ENCODE measurements at places on chromosomes 13 and 19.

DNA sequence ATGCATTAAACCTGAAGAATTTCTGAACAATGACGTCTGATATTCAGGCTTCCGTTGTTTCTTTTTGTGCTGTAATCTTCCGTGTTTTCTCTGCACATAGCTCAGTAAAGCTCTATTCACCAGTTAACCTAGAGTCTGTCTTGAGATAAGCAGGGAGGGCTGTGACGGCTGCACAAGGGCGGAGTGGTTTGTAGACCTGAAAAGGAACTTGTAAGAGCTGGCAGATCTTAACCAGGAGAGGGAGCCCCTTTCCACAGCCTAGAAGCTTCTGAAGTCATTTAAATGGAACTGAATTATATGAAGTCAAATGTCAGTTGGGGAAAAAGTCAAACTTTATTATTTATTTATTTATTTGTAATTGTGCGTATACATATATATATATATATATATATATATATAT lies 27.5 kb downstream of the DPRX start:
- DNase-seq: no peak

DNA sequence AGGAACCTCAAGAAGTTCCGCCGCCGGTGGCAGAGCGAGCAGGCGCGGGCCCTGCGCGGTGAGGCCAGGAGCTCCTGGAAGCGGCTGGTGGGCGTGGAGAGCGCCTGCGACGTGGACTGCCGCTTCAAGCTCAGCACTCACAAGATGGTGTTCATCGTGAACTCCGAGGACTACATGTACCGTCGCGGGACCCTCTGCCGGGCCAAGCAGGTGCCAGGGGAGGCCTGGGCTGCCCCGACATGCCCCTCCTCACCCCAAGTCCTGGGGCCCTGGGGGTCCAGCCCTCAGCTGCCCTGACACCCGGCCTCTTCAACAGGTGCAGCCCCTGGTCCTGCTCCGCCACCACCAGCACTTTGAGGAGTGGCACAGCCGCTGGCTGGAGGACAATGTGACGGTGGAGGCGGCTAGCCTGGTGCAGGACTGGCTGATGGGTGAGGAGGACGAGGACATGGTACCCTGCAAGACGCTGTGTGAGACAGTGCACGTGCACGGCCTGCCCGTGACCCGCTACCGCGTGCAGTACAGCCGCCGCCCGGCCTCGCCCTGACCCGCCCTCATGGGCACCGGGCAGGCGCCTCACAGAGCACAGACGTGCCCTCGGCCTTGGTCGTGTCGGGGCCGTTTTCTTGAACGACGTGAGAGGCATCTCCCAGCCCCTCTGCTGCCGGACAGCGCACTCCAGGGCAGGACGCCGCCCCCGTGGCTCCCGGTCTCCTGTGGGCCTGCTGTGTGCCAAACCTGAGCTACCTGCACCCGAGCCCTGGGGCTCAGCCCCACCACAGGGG lies 10.4 kb upstream of the F2RL3 start:
- DNase-seq: no peak

DNA sequence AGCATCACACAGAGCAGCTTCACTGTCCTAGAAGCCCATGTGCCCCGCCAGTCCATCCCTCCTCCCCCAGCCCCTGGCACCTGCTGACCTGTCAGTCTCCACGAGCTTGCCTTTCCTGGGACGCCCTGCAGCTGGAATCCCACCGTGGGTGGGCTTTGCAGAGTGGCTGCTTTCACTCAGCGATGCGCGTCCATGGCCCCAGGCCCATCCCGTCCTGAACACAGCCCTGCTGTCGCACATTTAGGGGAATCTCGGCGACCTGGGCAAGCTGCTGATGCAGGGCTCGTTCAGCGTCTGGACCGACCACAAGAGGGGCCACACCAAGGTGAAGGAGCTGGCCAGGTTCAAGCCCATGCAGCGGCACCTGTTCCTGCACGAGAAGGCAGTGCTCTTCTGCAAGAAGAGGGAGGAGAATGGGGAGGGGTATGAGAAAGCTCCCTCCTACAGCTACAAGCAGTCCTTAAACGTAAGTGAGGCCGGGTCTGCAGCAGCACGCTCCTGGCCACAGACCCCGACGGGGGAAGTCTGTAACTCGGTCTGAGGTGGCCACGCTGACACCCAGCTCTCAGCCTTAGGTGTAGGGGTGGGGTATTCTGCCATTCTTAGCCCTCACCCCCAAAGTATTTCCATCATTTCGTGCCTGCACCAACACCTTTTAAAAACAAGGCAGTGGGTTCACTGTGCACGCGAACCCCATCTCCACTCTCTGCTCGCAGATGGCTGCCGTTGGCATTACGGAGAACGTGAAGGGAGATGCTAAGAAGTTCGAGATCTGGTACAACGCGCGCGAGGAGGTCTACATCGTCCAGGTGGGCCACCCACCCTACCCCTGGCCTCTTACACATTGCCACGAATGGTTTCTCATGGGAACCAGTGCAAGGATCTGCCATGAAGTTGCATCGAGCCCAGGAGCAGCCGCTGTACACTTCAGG lies 18.3 kb upstream of the F7 start:
- no peak for DNase-seq

DNA sequence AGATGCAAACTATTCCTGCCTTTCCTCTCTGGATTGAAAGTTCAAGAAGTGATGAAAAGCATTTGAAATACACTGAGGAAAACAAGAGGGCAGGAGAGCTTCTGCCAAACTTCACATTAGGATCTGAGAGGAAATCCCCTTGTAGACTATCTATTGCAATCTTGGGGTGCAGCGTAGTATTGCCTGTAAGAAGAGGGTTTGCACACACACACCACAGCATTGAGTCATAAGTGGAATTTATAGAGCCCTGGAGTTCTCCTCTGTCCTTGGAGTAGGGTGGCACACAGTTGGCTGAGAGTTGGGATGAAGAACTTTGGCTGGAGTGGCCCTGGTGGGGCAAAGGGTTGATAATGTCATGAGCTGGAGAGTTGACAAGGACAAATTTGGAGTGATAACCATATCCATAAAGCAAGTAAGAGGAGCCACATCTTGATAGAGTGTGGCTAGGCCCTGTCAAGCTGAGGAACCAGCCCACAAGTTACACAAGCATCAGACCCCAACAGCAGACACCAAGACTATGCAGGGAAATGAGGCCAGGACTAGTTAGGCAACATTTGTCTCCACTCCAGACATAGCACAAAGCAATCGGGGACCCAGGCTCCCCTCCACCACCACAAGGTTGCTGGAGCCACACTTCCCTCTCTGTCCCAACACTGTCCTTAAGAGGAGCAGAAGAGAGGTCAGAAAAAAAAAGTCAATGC lies 520.9 kb downstream of the KLF5 start:
- no peak for DNase-seq

DNA sequence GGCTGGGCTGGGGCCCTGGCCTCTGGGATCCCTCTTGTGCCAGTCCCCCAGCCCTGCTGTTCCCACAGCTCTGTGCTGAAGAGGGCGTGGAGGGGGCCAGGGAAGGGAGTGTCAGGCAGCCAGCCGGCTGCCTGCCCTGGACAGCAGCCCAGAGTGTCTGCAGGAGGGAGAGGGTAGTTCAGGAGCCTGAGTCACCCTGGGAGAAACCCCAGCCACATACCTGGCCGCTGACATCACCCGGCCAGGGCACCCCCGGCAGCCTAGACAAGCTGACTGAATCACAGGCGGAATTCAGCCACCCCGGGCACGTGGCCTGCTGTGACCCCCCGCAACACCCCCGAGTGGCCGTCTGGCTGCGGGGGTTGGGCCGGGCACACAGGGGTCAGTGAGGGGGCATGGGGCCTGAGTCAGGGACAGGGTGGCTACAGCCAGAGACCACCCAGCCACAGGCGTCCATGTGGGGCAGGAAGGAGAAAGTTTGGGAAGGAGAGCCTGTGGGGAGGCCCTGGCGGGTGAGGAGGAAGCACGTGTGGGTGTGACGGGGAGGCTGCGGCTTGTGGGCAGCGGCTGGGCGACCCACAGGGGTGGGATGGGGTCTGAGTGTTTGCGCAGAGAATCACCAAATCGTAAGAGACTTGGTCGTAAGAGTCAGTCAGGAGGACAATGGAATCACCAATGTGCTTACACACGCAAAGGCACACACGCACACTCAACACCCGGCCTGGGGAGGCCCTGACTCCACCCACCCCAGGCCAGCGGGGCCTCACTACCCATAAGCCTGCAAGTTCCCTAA lies 11.9 kb upstream of the FOSB start:
- peak; percentile 54 for DNase-seq

GRCh38 chr13:49545661-49546060 lies 39.7 kb downstream of the RCBTB1 start:
- no peak for DNase-seq

- DNase-seq: no peak
Measured at GRCh38 chr13:43693639-43694038, 93.1 kb downstream of the ENOX1 start.

- no peak for DNase-seq
Measured at GRCh38 chr13:72397265-72397664, 330.2 kb downstream of the MZT1 start.

GRCh38 chr13:41974262-41974900 lies 13.5 kb upstream of the VWA8 start:
- DNase-seq: peak; percentile 47

DNA sequence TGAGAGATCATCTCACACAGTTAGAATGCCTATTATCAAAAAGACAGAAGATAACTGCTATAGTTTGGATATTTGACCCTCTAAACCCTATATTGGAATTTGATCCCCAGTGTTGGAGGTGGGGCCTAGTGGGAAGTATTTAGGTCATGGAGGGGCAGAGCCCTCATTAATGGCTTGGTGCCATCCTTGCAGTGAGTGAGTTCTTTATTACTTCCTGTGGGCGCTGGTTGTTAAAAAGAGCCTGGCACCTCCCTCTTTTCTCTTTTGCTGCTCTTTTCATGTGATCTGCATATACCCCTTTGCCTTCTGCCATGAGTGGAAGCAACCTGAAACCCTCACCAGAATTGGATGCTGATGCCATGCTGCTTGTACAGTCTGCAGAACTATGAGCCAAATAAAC lies 66.8 kb downstream of the TDRD3 start:
- no peak for DNase-seq

DNA sequence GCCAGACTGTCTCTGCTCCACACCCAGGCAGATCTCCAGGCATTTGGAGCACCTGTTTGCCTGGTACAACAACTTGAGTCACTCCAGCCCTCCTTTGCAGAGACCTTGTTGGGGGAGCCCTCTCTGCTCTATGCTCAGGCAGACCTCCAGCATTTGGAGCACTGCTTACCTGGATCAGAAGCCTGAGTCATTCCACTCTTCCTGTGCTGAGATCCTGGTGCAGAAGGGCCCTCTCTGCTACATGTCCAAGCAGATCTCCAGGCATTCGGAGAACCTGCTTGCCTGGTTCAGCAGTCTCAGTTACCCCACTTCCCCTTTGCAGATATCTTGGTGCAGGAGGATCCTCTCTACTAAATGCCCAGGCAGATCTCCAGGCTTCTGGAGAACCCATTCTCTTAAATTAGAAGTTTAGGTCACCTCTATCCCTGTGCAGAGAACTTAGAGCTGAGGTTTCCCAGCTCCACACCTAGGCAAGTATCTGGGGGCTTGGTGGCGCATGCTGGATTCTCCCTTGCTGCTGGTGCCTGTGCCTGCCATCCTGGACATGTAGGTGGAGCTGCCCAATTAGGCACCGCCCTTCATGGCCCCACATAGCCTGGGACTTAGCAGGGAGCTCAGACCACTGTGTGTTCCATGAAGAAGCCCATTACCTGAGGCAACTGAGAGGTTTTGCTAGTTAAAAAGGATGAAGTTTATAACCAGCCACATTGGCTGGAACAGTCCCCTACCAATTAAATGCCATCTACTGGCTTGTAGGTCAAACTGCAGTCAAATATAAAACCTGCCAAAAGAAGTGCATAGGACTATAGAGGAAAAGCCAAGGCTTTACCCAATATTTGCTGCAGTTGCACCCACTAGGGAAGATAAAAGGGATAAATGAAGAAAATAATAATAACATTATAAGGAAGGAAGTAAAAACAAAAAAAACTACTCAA lies 97.6 kb upstream of the SLITRK6 start:
- DNase-seq: no peak

DNA sequence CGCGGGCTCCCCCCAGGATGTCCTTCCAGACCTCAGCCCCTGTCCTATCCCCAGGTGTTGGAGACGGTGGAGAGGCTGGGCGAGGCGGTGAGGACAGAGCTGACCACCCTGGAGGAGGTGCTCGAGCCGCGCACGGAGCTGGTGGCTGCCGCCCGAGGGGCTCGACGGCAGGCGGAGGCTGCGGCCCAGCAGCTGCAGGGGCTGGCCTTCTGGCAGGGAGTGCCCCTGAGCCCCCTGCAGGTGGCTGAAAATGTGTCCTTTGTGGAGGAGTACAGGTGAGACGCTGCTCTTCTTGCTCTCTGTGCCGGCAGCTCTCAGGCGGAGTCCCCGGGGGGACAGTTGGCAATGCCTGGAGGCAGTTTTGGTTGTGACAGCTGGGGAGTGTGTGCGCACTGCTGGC lies 6.9 kb downstream of the TTYH1 start:
- DNase-seq: no peak

Measured in activated CD4-positive, alpha-beta memory T cell treated with anti-CD3 and anti-CD28 coated beads, Interleukin-2, amount 10 ng/mL, durations not matched to agents 7 days and 5 days (primary cell).